ENCODE measurements at places on chromosomes 13 and 19.

DNA sequence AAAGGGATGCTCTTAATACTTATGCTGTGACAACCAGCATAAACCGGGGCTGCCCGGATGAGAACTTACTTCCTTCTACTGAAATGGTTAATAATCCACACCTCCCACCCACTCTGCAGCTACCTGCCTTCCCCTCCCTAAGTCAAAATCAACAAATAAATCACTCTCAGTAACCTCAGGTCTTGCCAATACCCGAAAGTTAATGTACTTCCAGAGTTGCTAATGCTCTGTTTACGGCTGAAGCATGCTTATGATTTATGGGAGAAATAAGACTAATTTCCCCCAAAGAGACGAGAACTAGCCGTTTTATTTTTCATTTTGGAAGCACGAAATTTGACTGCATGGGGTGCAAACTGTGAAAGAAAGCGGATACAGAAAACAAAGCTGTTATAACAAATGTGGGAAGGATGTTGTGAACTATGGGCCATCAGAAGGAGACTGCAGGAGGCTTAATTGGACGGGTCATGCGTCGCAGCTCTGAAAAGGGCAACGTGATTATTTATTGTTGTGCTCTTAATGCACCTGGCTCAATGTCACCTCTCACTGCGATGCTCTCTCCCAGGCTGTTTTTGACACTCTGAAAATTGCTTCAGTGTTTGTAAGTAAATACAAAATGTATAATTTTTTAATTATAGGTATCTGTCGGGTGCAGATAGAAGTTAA, 114.0 kb upstream of the SLC7A1 start:
- H3K4me1 ChIP-seq, result no peaks in the 10 kb centered on the region
- H3K27me3 ChIP-seq, result peaks cover 3% of the 10 kb centered on the region
- DNase-seq, result no peak
- no peak overlapping the region for H3K27ac ChIP-seq
- H3K4me3 ChIP-seq, result no peak overlapping the region

GRCh38 chr13:35498231-35498630, 21.7 kb upstream of the MAB21L1 start:
- no peaks in the 10 kb centered on the region for H3K36me3 ChIP-seq
- no peaks in the 10 kb centered on the region for H3K4me1 ChIP-seq
- H3K27me3 ChIP-seq, result no peaks in the 10 kb centered on the region

GRCh38 chr13:42762917-42763316, 18.5 kb upstream of the FAM216B start:
- peaks cover 6% of the 10 kb centered on the region for H3K27me3 ChIP-seq
- H3K27ac ChIP-seq, result no peak overlapping the region
- DNase-seq, result no peak
- H3K4me1 ChIP-seq, result no peaks in the 10 kb centered on the region
- no peaks in the 10 kb centered on the region for H3K36me3 ChIP-seq

- DNase-seq, result no peak
- no peaks in the 10 kb centered on the region for H3K36me3 ChIP-seq
- no peaks in the 10 kb centered on the region for H3K4me1 ChIP-seq
- no peaks in the 10 kb centered on the region for H3K27me3 ChIP-seq
- no peak overlapping the region for H3K4me3 ChIP-seq
Observed at GRCh38 chr13:94305033-94305432, 174.4 kb downstream of the DCT start.
